Erythroblast (primary cell): ENCODE measurements at places on chromosomes 5 and 9.
A peak's percentile ranks its signal among the peaks of the same experiment; 100 is the strongest.

DNA sequence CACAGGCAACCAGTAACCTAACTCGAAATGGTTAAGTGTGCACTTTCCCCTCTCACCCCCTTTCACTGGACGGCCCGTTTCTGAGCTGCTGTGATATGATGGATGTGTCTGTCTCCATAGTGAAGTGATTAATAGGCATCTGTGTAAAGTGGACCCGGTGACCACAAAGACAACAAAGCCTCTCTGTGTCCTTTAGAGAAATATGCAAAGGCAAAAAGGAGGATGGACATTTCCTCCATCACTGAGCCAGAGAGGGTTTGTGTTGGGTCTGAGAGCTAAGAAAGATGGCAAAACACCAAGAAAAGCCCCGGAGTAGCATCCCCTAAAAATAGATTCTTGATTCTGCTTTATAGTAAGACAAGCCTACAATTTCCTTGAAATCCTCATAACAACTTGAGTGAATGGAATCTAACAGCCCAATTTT lies 120.6 kb downstream of the SEMA6A start:
- no peak for DNase-seq

DNA sequence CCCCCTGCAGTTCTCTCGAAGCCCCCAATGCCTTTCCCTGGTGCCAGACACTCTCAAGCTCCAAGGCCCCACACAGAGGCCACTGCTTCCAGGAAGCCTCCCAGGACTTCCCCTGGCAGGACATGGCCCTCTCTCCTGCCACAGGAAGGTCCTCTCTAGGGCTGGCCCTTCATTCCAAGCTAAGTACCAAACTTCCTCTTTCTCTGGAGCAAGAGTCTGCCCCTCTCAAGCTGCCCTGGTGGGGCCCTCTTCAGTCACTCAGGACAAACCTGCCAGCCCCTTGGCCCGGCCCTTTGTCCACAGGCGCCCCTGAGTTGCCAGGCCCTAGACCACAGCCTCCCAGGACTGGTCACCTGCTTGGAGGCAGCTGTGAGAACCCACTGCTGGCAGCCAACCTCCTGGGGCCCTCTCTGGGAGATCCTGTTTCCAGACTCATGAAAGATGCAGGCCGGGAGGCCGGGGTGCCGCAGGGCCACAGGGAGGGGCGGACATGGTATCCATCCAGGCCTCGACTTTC lies 6.6 kb downstream of the NINJ1 start:
- DNase-seq, result no peak

DNA sequence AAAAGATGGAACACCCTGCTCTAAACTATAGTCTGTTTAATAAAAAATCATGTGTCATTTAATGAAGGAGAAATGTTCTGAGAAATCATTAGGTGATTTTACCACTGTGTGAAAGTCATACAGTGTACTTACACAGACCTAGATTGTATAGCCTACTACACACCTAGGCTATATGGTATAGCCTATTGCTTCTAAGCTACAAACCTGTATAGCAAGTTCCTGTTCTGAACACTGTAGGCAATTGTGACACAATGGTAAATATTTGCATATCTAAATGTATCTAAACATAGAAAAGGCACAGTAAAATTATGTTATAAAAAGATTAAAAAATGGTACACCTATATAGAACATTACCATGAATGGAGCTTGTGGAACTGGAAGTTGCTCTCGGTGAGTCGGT lies 40.6 kb downstream of the EFNA5 start:
- DNase-seq, result no peak

DNA sequence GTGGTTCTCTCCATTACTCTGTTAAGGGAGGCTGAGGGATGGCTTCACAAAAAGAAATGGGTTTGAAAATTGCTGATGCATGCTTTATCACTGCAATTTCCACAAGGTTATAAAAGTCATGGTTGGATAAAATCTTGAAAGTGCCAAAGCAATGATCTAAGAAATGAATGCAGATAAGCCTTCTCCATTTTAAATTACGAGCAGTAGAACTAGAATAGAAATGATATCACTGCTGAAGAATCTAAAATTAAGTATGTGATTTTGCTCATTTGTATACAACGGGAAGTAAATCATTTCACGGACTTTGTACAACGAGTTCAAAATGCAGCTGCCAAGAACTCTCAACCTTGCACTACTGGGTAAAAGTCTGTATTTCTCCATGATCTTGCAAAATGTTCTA lies 299.0 kb downstream of the PRELID2 start:
- DNase-seq, result no peak

DNA sequence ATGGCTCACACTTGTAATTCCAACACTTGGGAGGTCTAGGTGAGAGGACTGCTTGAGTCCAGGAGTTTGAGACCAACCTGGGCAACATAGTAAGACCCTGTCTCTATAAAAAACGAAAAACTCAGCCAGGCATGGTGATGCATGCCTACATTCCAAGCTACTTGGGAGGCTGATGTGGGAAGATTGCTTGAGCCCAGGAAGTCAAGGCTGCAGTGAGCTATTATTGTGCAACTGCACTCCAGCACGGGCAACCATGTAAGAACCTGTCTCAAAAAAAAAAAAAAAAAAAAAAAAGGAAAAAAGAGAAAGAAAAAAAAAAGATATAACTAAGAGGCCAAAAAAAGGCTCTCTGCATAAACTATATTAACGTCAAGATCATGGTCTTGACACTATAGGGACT lies 27.3 kb downstream of the GIN1 start:
- DNase-seq, result no peak

DNA sequence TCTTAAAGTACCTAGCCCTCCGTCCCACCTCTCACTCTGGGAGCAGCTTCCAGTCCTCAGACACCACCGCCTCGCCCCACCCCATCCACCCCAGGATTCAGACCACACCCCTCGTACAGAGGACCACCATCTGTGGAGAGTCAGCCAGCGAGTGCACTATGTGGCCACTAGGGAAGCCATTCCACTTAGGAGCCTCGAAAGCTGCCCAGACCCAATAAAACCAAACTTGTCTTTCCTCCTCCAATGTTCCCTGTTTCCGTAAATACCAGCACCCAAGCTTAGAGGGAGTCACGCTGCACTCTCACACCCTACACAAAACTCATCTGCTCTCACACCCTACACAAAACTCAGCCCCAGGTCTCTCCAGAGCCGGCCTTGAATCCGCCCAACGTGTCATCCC lies 1.9 kb downstream of the GCNT4 start:
- peak; percentile 49 for DNase-seq

DNA sequence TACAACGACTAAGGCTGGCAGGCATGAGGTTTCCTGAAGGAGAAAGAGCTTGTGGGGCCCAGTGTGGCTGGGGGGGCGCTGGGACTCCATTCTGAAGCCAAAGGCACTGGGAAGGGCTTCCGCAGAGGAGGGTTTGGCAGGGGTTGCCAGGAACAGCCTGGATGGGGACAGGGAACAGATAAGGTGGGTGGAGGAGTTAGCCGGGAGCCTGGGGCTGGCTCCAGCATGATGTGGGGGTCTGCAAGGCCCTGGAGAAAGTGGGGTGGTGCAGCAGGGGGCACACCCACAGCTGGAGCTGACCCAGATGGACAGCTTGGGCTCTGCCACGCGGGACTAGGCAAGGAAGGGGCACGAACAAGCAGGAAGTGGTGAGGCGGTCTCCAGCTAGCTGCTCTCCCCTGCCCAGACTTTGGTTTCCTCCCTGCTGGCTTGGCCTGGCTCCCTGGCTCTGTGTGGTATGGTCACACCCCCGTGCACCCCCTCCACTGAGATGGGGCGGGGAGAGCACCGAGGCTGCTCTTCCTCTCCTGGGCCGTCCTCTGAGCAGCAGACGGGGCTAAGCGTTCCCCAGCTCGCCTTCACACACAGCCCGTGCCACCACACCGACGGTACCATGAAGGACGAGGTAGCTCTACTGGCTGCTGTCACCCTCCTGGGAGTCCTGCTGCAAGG lies at the start of gene LTC4S:
TSS of gene LTC4S (plus strand) at position 519 of the 672 bp plus-strand sequence. CDS start at position 614, 95 bp downstream.
- peak; percentile 44 for DNase-seq
